ENCODE measurements at places on chromosomes 4 and X.
A peak's percentile ranks its signal among the peaks of the same experiment; 100 is the strongest.

DNA sequence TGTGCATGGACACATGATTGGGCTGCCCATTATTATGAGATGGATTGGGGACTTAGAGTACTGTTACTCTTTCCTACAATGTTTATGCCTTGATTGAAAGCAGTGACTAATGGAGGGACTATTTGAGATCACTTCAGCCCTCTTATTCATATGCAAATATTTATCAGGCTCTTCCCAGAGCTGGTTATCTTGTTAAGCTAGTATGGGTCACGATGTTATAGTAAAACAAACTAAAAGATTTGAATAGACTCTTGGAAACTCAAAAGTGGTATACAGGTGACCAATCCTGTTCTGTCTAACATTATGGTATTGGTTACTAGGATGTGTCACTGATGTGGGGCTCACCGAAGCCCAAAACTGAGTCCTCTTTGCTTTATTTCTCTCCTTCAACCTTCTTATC is 306.2 kb upstream of the CASK start:
- DNase-seq: no peak

DNA sequence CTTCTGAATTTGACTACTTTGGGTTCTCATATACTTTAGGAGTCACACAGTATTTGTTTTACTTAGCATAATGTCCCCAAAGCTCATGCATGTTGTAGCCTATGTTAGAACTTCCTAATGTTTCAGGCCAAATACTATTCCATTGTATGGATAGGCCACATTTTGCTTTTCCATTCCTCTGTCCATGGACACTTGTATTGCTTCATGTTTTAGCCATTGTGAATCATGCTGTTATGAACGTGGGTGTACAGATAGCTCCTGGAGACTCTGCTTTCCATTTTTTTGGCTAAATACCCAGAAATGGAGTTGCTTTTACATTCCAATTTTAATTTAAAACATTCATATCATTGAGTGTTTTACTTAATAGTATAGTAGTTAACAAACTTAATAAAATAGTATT is 54.5 kb downstream of the HTT start:
- peak; percentile 44 for DNase-seq

- DNase-seq: no peak
Measured at GRCh38 chr4:26758899-26759298, 101.7 kb upstream of the STIM2 start.

DNA sequence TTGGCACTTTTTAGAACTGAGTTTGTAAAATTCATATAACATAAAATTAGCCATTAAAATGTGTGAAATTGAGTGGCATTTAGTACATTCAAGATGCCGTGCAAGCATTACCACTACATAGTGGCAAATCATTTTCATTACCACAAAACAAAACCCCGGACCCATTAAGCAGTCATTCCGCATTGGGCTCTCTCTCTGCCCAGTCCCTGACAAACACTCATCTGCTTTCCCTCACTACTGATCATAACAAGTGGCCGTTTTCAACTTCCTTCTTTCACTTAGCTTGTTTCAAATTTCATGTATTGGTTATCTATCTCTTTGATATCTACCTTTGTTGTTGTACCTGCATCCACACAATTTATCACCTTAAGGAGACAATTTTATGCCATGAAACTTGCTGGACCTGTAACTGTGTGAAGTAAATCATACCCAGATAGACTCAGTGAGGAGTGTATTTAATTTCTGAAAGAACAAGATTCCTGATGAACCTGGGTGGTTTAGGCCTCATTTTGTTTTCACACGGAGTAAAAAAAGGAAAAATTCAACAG is 202.1 kb downstream of the OR13H1 start:
- no peak for DNase-seq

DNA sequence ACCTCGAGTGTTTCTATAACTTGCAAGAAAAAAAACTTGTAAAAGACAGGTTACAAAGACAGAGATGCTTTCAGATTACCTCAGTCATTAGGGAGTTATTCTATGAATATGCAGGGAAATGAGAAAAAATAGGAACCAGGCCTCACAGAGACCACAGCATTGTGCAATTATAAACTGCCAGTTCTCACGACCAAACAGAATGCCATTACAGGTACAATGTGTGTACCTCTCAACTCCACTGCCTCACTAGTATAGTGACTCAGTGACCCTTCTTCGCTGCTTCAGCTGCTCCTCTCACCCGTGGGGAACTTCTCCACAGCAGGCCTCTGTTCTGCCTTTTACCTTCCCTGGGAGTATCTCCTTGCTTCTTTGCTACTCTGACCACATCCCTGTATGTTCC is 2.3 kb upstream of the HTATSF1 start:
- no peak for DNase-seq

DNA sequence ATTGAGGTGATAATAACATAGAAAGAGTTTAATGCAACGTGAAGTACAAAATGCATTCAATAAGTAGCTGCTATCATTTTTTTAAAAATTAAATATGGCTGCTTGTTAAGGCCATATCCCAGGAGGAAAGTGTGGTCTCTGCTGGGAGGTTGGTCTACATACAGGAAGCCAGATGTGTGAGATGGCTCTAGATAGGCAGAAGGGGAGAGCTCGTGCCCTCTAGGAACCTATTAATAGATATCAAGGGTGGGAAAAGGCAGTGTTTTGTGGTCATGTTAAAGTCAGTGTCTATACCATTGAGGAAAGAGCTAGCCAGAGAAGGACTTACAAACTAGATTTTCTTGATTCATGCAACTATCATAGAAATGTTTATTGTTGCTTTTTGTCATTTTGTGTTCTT is 140.5 kb downstream of the KLHL8 start:
- DNase-seq: no peak

- no peak for DNase-seq
Measured at GRCh38 chr4:84962102-84962501, 4.4 kb downstream of the WDFY3 start.

DNA sequence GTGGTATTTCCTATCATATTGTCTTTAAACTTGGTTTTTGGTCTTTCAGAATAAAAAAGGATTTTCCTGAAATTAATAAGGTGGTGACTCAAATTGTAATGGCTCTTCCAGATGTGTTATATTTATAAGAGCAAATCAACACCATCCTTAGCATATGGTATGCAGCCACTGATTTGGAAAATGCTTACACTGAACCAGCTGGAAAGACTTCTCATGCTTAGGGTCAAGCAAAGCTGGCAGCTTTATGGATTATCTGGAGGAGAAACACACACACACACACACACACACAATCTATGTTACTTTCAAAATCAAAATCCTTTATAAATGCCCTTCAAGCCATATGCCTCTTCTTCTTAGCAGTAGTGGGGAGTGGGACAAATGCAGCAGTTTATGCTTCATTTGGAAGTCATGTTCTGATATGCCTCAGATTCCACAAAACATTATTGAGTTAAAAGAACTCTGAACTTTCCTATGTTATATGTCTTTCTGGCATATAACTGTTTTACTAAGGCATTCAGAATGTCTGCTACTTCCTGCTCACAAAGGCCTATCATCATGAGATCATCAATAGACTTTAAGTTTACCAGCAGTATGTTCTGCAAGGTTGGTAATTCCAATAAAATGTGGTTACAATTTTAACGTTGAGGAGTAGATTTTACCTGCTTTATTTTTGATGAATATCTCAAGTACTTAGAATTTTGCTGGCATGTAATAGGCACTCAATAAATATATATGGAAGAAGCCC is 72.9 kb upstream of the PRDM5 start:
- no peak for DNase-seq

- no peak for DNase-seq
Measured at GRCh38 chr4:110625576-110626257, 2.8 kb upstream of the PITX2 start.

- DNase-seq: peak; percentile 73
Measured at GRCh38 chr4:184983672-184984356, 34.5 kb upstream of the HELT start.

DNA sequence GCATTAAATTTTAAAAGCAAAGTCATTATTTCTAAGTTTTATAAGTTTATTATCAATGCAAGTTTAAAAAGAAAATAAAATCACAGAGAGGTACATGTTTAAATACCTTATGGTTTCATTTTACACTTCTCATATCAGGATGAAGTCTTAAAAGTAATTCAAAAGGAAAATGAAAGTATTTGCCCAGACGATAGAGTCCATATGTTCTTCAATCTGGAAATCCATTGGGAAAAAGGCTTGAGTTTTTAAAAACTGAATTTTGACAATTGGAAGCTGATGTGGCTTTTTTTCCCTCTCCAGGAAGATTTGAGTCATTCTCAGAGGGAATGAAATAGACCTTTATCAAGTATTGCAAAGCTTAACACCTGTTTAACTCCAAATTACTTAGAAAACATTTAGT is 37.1 kb downstream of the MAB21L2 start:
- DNase-seq: no peak

- DNase-seq: peak; percentile 49
Measured at GRCh38 chrX:153688911-153689590, 1.3 kb downstream of the SLC6A8 start.

- DNase-seq: no peak
Measured at GRCh38 chrX:46750889-46751288, 8.0 kb downstream of the SLC9A7 start.

GRCh38 chr4:143363332-143363731 is 26.7 kb downstream of the GAB1 start:
- no peak for DNase-seq

DNA sequence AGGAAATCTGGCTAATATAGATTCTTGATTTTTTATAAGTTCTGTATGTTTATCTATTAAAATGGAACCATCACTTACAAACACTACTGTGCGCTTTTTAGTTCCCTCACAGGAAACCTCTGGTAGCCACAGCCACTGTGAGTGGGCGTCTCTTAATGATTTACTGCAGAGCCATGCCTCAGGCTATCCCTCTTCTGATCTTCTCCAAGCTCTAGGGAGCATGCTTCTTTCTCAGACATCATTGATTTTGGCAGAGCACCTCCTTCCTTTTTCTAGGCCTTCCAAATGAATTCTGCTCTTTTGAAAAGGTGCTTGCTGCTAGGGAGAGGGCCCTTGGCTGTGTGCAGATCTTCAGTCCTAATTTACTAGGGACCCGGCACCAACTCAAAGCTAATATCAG is 61.1 kb upstream of the STS start:
- no peak for DNase-seq

- DNase-seq: no peak
Measured at GRCh38 chr4:2832309-2832980, 11.2 kb upstream of the ADD1 start.

- peak; percentile 27 for DNase-seq
Measured at GRCh38 chr4:56871371-56871866, 36.3 kb upstream of the REST start.

DNA sequence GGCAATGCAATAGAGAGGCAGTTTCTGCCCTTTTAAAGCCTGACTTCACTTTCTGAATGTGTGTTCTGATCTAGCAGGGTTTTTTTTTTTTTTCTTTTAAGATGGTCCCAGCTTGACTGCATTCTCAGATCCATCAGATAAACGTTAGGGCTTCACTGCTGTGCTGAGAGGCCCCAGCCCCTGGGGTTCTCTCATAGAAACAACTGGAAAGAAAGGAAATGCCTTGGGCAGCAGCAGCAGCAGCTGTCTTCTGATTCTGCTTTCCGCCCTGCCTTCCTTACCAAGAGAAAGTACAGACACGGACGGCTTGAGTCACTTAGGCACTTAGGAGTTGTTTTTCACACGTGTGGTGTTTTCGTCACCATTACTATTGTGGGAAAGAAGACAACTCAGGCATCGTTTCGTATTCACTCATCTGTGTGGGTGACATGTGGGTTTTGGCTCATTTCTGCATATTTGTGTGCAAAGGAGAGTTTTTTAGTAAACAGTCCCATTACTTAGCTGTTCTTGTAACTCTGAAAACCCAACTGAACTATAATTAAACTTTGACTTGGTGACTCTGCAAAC is 172.0 kb downstream of the PTTG2 start:
- peak; percentile 87 for DNase-seq

DNA sequence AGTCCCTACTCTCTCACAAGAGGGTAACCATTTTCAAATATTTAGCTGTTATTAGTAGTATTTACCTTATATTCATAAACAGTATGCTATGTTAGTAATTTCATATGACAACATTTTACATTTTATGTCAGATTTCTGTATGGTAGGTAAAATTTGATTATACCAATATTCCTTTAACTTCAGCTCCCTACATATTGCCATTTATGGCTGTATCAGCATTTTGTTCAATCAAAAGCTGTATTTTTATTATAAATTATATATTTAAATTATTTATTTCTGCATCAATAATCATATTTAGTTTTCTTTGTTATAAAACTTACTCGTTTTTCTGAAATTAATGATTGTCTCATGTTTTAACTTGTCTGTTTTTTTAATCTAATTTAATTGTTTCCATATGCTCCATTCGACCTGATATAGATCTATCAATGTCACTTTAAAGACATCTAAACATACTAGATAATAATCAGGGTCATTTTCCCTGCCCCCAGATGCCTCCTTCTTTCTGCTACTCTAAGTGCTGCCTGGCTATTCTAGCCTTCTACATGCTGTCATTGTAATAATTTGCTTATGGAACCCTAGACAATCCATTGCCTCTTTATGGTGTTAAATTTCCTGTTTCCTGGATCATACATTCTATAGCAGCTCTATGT is 1976.7 kb upstream of the ADGRL3 start:
- DNase-seq: no peak

DNA sequence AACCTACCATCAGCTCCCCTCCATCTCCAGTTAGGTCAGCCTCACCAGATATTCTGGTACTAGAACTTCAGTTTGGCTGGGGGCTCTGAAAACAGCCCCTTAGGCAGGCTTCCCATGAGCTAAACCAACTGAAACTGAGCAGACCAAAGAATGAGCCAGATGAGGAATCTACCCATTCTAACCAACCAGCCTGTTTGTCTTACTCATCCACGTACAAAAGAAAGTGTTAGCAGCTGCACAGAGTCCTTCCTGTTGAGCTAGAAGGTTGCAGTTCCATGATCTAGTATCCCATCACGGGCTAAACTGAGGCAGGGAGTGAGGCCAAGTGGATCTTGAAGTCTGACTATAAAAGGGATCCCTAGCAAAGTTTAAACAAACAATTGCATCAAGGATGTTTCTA is 17.5 kb downstream of the MAGEA9B start:
- no peak for DNase-seq

DNA sequence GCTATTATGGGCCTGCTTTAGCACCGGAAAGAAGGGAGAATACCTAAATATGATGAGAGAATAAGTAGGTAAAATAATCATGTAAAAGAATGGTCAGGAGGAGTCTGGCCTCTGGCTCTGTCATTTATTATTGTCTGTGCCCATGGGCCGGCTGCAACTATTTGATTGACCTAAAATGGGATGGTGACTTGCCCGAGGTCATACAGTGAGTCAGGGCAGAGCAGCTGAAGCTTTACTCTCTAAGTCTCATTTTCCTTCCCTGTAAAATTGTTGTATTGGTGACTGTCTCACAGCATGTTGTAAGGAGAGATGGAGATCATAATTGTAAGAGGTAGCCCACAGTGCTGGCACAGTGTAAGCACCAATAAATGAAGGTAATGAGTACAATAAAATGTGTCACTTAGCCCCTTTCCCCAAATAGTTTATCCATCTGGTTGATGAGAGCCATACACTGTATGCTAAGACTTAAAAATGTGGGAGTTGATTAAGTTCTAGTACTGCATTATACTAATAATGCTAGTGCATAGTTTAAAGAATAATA is 39.6 kb downstream of the RUFY3 start:
- DNase-seq: peak; percentile 12

GRCh38 chrX:13699183-13699826 is 10.4 kb downstream of the RAB9A start:
- DNase-seq: peak; percentile 66

Measured in AG20443 (cell line).